Nasal cavity respiratory epithelium epithelial cell of viscerocranial mucosa (primary cell): ENCODE measurements at places on chromosomes 7 and 10. TPM values are rescaled to one million over a fixed set of nuclear protein-coding genes. Genes with fewer than 3 reads are reported as not detected.

The IPMK gene
- total RNA-seq = 9.2 and 10.8 TPM in 2 replicates

The CFAP70 gene
- total RNA-seq = 0.68 and 3.6 TPM in 2 replicates

The PRF1 gene
- total RNA-seq = not detected in 2 replicates

The TRIM56 gene
- 5.1 and 20.1 TPM in 2 replicates for total RNA-seq

The STK32C gene
- total RNA-seq = 7.2 and 11.6 TPM in 2 replicates
